Spleen (tissue), 13 donors: ENCODE measurements at places on chromosomes 4 and X.

DNA sequence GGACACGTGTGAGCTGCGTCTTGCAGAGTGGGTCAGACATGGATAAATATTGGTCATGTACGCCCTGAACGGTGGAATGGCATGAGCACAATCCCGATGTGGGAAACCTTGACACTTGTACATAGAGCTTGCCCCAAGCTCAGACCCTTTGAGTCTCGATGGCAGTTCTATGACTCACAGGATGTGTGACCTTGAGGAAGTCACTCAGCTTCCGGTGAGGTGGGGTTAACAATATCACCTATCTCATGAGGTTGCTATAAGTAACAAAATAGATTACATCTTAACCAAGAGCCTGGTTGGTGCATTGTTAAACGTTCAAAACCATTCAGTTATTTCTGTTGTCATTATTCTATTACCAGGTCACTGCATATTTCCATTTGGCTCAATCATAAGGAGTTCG is 109.1 kb upstream of the TBL1X start:
- DNase-seq, result peak; percentile 19

DNA sequence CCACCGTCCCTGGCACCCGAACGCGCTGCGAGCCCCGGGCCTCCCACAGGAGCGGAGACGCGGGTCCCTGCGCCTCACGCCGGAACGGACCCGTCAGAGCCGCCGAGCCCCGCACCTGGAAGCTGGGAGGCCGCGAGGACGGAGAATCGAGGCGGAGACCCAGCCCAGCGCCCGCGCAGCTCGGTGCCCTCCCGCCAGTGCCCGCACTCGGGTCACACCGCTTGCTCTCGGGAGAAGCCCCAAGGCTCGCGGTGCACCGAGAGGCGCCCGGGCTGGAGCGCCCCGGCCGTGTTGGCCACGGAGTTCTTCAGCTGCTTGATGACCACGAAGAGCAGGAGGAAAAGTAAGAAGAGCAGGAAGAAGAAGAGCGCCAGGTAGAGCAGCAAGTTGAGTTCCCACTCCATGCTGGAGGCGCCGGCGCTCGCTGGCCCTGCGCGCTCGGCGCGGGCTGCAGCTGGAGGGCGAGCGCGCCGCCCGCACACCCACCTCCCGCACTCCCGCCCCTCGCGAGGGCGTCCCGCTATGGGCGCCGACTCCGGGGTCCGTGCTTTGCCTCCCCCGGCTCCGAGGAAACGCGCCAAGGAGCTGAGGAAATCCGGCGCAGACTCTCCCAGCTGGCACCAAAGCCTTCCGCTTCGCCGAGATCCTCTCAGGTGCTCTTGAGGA is at the start of gene SMIM43:
Gene SMIM43, minus strand, starts transcription at position 463 of the 666 bp plus-strand sequence. Its CDS starts 59 bp downstream, at position 404.
- DNase-seq, result no peak

DNA sequence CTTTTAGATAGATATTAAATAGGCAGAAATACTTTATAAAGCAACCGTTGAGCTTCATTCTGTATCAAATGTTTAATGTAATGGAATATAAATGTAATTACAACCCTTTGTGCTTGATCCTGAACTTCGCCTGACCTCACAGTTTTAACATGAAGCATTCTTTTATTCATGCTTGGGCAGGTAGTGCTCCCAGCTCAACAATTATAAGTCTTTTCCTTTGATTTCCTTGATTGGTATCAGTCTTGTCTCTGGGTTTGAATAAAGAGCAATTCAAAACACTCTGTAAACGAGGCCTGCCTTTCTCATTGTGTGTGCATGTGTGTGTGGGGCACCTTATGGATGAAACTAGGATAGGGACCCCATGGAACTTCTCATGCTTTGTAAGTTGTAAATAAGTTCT is 6.8 kb downstream of the METAP1 start:
- DNase-seq, result no peak

- no peak for DNase-seq
Measured at GRCh38 chrX:5307416-5307815, 921.3 kb downstream of the NLGN4X start.

- DNase-seq, result no peak
Measured at GRCh38 chr4:101795704-101796103, 5.2 kb downstream of the BANK1 start.

GRCh38 chr4:74503580-74503979 is 58.6 kb downstream of the AREG start:
- DNase-seq, result no peak

- no peak for DNase-seq
Measured at GRCh38 chrX:6052111-6052745, 176.4 kb downstream of the NLGN4X start.

GRCh38 chr4:38166768-38167167 is 206.6 kb downstream of the PTTG2 start:
- no peak for DNase-seq

DNA sequence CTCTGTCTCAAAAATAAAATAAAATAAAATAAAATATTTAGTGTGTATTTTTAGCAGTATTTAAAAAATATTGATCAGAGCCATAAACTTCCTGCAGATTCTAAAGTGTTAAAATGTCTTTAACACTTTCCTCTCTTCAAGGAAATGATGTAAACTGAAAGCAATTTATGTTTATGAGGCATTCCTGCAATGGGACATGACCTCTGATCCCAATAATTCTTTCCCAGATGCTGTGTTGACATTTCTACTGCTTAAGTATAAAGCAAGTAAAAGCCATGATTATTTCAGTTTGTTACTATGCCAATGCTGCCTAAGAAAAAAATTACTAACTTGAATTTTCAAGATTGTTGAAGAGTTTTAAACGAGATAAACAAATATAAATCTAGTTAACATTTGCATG is 29.0 kb downstream of the COQ2 start:
- DNase-seq, result no peak

- DNase-seq, result no peak
Measured at GRCh38 chr4:80082693-80083092, 9.7 kb upstream of the ANTXR2 start.

GRCh38 chr4:116400480-116400879 is 684.9 kb downstream of the TRAM1L1 start:
- DNase-seq, result no peak

- peak; percentile 75 for DNase-seq
Measured at GRCh38 chrX:103608306-103608963, 672 bp downstream of the TCEAL3 start.

GRCh38 chrX:22889819-22890218 is 109.9 kb upstream of the DDX53 start:
- DNase-seq, result no peak

DNA sequence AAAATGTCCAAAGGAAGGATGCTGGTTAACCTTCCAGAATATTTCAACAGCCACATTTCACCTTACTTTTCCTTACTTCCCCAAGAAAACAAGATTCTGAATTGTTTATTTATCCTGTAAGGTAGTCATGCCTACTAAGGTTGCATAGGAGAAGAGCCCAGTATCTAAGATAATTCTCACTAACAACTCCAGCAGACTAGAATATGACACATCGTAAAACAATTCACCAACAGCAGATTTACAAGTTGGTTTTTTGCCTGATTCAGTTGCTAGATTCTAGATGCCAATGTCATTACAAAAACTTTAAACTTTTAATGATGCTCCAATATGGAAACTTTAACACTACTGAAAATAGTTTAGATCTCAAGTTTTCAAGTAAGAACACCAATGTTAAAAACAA is 176.4 kb downstream of the IL13RA2 start:
- DNase-seq, result no peak

GRCh38 chr4:158728236-158728635 is 5.0 kb upstream of the PPID start:
- DNase-seq, result no peak

DNA sequence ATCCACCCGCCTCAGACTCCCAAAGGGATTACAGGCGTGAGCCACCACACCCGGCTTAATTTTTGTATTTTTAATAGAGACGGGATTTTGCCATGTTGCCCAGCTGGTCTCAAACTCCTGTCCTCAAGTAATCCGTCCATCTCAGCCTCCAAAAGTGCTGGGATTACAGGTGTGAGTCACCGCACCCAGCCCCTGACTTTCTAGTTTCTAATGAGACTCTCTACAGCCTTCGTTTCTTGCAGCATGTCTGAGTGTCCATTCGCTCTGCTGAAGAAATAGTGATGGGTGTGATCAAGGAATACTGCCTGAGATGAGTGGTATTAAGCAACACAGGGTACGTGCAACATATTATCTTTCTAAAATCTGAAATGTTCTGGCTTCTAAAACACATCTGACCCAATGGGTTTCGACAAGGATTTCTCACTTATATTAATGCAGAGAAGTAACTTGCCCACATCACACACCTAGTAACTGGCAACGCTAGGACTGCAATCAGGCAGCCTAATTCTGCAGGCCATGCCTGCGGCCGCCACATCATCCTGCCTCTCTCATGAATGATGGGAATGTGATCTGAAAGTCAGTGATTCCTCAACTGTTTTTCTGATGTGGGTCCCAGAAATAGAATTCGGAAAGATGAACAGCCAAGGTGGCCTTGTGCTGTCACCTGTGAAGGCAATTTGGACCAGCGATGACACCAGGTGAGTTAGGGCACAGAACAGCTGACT is 74.3 kb downstream of the RBM47 start:
- DNase-seq, result no peak

DNA sequence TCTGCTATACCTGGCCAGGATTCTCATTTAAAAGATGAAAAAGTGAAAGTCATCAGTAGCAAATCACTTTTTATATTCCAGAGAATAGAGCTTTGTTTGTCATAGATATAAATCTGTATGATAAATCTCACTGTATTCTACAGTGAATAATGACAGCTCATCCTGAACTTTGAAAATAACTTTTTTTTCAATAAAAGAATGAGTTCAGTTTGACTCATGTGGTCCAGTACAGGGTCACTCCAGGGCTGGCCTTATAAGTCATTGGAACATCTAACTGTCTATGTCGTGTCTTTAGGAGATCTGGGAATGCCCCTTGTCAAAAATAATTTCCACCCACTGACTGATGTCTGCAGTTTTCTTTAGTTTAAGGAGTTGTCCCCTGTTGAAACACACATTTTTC is 18.5 kb upstream of the CXCL8 start:
- no peak for DNase-seq

DNA sequence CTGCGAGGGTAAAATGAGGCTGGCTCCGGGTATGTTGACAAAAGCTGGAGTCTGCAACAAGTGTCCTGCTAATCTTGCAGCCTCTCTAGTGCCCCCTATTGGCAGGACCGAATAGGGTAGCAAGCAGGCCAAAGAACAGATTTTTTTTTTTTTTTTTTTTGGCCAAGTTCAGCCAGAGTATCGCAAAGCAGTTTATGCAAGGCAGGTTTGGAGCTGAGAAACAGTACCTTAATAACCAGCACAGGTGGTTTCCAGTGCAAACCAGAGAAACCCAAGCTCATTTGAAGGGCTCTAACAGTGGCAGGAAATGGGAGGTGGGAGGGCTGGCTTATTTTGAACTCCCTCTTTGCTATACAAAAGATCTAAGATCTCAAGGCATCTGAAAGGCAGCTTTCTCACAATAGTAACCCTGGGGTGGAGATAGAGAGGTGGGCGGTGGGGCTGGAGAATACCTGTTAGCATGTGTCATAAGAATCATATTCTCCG is 38.2 kb upstream of the OCIAD2 start:
- no peak for DNase-seq
